Stimulated activated CD4-positive, alpha-beta T cell treated with anti-CD3 and anti-CD28 coated beads, Interleukin-1b, Interleukin-23, amount 100 ng/mL, for 4 hours (primary cell): ENCODE measurements at places on chromosomes 12 and 14.

GRCh38 chr12:24488091-24488596 lies 460.8 kb downstream of the BCAT1 start:
- DNase-seq, result no peak

DNA sequence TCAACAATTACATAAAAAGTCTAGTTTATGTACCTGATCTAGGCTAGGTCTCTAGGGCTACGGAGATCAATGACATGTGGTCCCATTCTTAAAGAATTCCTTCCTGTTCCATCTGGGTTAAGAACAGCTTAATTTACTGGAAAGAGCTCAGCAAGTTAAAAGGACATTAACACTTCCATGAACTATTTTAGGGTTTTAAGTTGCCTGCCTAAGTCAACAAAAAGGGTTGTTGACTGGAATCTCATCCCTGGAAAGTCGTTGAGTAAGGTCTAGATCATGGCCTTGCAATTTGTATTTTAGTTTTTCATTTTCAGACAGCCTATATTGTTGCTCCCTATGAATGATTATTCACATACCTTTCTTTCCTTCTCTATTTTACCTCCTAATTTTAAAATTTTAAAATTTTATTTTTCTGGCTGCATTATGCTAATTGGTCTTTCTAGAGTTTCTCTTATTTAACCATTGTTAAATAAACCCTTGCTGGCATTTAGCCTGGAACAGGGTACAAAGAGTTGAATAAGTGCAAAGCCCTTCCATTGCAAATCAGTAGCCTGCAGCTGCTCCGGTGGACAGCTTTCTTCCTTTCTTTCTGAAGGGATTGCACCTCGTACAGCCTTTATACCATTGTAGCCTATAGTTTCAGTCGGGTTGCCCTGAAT lies 66.3 kb downstream of the VRK1 start:
- DNase-seq, result no peak

GRCh38 chr12:125773033-125773640 lies 707.9 kb downstream of the AACS start:
- no peak for DNase-seq

DNA sequence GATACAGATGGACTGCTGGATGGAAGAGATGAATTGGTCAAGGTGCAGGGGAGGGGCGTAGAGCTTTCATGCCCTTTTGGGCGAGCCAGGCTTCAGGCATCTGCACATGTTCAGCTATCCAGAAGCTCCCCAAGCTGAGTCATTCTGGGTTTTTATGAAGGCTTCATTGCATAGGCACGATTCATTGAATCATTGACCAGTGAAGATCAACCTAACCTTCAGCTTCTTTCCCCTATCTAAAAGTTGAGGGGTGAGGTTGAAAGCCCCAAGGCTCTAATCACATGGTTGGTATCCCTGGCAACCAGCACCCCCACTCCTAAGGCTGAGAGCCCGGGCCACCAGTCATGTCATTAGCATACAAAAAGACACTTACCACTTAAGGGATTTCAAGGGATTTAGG lies 36.3 kb downstream of the RPS29 start:
- DNase-seq, result no peak

GRCh38 chr14:55838529-55839052 lies 258.6 kb downstream of the KTN1 start:
- DNase-seq, result no peak

DNA sequence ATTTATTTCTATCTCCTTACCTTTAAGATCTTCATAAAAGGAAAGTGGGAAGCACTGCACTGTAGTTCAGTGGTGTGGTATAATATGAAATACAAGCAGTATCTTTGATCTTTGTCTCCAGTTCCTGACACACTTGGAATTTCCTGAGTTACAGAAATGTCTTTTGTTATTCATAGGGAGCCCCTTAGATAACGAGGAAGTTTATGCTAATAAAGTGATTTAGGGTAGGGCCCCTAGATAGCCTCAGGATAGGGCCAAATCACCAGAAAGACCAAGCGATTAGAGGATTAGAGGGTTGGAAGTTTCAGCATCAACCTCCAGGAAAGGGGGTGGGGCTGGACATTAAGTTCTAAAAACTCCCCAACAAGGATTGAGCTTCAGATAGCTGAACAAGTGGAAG lies 29.9 kb upstream of the DDHD1 start:
- no peak for DNase-seq

GRCh38 chr14:57485635-57486034 lies 8.0 kb downstream of the CCDC198 start:
- DNase-seq, result no peak

- DNase-seq, result no peak
Observed at GRCh38 chr12:26697217-26697616, 135.8 kb downstream of the ITPR2 start.

DNA sequence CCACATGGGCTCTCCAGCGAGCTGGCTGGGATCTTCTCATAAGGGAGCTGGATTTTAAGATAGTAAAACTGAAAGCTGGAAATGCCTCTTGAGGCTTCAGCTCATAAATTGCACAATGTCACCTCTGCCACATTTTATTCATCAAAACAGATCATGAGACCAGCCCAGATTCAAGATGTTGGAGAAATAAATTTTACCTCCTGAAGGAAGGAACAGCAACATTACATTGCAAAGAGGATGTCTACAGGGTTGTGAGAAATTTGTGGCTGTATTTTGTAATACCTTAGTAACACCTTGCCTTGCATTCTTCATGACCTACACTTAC lies 43.1 kb upstream of the KRR1 start:
- no peak for DNase-seq

DNA sequence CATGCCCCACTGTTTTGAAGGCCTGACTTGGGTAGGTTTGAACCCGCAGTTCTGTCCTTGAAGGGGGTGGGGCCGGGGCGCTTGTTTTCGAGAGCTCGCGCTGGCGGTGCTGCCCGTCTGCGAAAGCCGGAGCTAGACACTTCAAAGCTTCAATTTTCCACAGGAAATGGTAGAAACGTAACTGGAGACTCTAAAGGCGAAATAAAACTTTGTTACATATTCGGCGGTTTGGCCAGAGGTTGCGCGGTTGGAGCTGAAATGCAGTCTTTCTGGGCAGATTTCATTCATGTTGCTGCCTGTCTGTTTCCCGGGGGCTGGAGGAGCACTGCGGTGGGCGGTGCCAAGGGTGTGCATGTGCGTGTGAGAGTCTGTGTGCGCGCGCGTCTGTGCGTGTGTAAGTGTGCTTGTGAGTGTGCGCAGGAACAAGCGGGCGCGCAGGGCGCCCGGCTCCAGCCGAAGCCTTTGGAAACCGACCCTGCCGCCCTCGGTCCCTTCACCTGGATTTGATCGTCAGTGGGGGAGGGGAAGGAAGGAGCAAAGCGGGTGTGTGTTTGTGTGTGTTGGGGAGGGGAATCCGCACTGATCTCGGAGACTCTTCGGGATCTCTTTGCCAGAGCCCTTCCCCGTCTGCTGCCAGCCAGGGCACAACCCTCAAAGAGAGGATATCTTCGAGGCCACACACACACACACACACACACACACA lies 227.7 kb upstream of the CRY1 start:
- peak; percentile 62 for DNase-seq

DNA sequence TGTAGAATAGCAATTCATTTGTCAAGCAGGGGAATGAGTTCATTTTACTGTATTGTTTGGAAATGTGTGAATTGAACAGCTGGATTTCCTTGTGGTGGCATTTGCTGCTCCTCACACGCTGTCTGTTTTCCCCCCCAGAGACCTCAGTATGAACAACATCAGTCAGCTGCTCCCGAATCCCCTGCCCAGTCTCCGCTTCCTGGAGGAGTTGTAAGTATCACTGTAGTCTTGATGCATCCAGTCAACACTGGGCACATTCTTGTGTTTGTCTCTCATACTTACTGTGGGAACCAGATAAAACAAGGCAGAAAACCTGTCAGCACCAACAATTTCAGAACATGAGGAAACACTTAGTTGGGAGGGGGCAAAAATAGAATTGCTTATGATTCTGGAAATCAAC lies 64.9 kb downstream of the LGR5 start:
- DNase-seq, result no peak

GRCh38 chr14:45082420-45082819 lies 1.5 kb upstream of the PRPF39 start:
- DNase-seq, result no peak

DNA sequence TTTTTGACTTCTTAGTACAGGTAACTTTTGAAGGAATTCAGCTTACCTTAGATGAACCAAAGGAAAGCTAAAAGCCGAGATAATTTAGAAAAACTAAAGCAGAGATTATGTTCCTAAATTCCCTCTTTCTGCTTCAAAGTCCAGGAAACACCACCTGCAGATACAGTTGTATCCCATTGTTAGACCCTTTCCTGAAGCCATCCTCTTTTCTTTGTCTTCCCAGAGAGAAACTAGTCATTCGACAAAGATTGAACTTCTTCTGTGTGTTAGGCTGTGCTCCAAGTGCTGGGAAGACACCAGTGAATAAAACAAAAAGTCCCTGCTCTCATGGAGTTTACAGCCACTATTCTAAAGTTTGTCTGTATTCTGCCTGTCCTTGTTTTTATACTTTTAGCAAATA lies 29.3 kb downstream of the PPM1A start:
- no peak for DNase-seq

DNA sequence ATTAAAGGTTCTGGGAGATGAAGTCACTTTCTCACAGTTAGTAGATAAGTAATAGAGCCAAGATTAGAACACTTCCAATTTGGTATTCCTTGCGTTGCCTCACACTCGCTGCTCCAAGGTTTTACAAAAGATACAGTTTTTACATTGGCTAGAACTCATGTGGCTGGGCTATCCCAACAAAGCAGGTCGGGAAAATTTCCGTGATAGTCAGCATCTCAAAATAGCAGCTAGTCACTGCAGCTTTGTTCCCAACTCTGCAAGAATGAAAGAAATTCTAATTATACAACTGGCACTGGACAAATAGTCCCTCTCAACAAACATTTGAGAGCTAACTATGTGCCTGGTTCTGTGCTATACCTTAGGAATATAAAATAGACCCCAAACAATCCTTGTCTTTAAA lies 24.6 kb upstream of the PPP1R12A start:
- DNase-seq, result no peak

- DNase-seq, result no peak
Observed at GRCh38 chr12:121441555-121441954, 41.6 kb downstream of the RNF34 start.
